ENCODE measurements at places on chromosomes 6 and 20.

- no peak for DNase-seq
Observed at GRCh38 chr6:105453968-105454367, 51.1 kb upstream of the PREP start.

GRCh38 chr20:54633374-54634355 is 158.3 kb downstream of the DOK5 start:
- DNase-seq, result no peak

- DNase-seq, result no peak
Observed at GRCh38 chr6:28838289-28838633, 85.5 kb downstream of the TRIM27 start.

GRCh38 chr6:26431258-26432172 is 8.8 kb upstream of the BTN3A3 start:
- DNase-seq, result no peak

DNA sequence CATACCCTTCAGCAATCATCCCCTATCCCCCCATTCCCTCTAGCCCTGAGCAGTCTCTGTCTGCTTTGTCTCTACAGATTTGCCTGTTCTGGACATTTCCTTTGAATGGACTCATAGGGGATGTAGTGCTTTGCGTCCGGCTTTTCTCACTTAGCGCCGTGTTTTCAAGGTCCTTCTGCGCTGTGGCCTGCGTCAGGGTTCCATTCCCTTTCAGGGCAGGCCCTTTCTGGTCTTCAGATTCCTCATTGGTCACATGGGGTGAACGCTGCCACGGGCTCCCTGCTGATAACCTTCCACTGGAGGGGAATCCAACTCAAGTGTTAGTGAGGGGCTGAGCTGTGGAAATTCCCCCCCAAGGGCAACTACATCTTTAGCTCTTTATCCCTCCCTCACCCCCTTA is 36.4 kb upstream of the APCDD1L start:
- no peak for DNase-seq

DNA sequence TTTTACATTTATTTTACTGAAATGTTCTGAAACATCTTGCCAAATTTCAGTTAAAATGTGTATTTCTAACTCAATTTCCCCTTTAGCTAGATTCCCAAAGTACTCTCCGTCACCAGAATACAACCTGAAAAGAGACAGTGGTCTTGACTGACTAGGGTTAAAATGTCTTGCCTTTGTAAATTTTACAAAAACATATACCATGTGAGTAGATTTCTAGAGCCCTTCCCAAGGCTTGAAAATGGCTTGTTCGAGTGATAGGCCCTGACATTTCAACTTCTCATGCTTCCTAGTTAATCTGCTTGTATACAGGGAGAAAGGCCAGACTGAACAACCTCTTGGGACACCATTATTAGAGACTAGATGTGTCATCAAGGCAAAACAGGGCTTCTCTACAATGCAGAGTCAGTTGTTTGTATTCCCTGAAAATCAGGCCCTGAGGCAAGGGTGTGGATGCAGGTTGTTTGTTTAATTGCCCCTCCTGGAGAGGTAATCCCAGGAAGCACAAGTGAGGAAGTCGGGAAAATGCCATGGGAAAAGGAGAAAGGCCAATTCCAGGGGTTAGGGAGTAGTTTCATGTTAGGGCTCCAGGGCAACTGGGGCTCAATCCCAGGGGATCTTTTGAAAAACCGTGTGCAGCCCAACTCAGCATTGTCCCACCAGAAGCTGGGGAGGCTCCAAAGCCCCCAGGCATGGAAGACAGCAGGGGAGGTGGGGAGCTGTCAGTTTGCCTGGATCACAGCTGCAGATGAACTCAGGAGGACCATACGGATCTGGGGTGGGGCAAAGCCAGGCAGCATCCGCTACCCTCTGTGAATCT is 11.6 kb upstream of the TFB1M start:
- no peak for DNase-seq

DNA sequence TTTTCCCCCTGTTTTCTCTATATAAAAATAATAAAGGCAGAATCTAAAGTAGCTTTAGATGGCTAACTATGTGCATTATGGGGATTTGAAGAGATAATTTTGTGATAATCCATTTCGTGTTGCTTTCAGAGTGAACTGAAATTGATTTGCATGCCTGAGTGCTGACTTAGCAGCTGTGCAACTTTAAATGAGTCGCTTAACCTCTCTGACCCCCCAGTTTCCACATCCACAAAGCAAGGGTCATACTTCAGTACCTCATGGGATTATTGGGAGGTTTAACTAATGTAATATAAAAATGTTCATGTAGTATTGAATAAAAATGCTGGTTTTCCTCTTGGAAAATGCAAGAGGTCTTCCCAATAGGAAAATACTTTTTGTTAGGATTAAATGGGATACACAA is 63.8 kb upstream of the FABP7 start:
- DNase-seq, result no peak

GRCh38 chr20:17427638-17428037 is 103.5 kb downstream of the BFSP1 start:
- DNase-seq, result no peak

- DNase-seq, result no peak
Observed at GRCh38 chr6:142926177-142926493, 18.8 kb downstream of the HIVEP2 start.

- DNase-seq, result no peak
Observed at GRCh38 chr20:6502999-6503398, 264.5 kb upstream of the BMP2 start.

DNA sequence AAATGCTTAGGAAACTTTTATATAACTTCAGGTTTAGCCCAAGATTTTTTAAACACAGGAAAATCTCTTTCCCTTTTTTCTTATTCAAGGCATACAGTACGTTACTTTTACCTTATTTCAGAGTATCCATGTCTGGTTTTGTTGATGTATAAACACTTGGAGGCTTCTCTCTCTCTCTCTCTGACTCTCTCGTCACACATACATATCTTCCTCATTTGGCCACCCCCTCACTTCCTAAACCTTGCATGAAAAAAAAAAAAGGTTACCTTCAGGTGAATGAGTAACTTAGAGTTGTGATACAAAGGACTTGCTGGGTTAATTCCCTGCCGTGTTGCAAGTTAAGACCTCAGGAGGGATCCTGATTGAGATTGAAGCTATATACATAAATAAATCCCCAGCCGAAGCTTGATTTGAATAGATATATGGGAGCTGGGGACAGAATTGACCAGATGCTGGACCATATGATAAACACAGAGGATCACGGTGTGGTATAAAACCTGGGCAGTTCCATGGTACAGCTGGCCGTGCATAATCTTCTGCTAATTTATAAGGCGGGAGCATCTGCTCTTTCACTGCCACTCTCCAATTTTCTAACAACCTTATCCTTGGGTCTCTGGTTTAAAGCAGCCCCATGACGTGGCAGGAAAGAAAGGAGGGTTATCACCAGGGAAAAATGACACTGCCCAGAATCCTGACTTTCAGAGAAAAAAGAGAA is 55.1 kb upstream of the IL20RA start:
- no peak for DNase-seq

- DNase-seq, result no peak
Observed at GRCh38 chr6:104301951-104302350, 557.8 kb downstream of the HACE1 start.

GRCh38 chr6:27577922-27578321 is 105.0 kb upstream of the ZNF184 start:
- DNase-seq, result no peak

- DNase-seq, result no peak
Observed at GRCh38 chr6:135521431-135521830, 23.9 kb upstream of the AHI1 start.

- no peak for DNase-seq
Observed at GRCh38 chr6:107977283-107977682, 19.3 kb upstream of the SEC63 start.

Data from CMK (cell line).